ENCODE measurements at places on chromosomes 5 and 9.

DNA sequence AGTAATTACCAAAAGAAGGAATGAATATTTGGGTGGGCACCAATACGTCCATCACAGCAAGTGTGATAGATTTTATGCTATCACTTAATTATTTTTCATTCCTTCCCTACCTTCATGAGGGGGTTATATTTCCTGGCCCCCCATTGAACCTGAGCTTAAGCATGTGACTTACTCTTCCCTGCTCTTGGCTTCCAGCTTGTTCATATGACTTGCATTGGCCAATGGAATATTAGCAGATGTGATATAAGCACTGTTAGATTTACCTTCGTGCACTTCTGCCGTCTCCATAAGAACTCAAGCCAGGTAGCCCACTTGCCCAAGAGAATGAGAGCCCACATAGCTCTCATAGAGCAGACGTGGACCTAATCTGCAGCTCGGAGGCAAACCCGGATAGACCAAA lies 99.1 kb upstream of the SMARCA2 start:
- DNase-seq: no peak

DNA sequence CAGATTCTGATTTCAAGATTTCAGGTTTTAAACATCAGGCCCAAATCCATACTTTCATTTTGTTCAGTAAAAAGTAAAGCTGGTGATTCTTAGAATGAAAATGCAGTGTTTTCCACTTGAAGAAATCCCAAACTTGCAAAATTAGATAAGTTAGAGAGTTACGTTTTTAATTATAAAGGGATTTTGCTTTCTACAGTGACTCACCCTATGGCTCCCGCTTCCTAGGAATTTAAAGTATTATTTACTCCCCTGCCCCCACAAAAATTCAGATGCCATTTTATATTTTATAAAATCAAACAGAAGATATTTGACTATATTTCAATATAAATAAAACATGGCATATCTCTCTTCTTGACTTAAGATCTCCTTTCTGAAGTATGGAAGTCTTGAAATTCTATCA lies 402.9 kb downstream of the ZSWIM6 start:
- no peak for DNase-seq

DNA sequence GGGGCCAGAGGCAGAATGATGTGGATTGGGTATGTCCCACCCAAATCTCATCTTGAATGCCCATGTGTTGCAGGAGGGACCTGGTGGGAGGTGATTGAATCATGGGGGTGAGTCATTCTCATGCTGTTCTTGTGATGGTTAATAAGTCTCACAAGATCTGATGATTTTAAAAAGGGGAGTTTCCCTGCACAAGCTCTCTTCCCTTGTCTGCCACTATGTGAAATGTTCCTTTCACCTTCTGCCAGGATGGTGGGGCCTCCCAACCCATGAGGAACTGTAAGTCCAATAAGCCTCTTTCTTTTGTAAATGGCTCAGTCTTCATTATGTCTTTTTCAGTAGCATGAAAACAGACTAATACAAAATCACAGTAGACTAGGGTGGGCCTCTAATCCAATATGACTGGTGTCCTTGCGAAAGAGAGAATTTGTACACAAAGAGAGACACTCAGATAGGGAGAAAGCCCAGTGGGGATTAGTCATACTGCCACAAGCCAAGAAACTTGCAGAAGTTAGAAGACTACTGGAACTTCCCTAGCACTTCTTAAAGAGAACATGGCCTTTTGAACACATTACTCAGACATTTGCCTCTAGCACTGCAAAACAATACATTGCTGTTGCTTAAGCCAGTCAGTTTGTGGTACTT lies 68.4 kb downstream of the ANXA1 start:
- peak; percentile 50 for DNase-seq

DNA sequence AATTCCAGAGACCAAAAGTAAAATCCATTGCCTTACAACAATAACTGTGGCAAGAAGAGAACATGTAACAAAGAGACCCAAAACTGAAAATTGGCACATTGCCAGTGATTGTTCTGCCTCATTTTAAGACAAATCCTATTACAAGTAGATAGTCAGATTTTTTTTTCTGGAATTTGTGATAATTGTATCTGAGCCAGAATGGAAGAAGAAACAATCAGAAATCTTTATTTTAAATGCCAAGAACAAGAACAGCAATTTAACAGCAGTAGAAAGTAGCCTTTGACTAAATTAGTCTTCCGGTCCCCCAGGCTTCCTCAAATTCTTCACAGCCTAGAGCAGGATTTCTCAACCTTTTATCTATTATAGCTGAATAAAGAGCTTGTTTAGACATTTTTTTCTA lies 106.7 kb upstream of the PTPN3 start:
- no peak for DNase-seq

DNA sequence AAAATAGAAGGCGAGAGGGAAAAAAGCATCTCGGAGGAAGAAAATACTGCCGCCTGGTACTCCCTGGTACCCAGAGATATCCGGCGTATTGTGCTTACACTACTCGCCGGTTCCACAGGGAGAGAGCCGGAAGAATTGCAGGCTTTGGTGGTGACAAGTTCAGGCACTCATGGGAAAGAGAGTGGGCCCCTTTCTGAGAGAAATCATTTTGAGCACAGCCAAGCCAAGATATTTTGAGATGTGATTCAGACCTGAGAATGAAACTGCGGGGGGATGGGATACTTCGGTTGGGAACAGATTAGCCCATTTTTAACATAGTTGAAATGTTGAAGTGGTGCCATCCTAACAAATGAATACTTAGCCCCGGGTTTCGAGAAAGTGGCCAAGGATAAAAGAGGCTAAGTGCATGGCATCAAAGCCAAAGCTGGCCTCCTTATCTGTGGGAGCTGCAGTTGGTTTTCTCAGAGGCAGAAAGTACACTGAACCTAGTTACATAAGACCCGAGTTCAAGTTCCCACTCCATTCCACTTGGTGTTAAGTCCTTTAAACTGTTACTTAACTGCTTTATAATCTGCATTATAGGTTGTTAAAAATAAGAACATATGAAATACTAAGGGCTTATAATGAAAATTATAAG lies 62.7 kb downstream of the SLC1A3 start:
- DNase-seq: no peak

DNA sequence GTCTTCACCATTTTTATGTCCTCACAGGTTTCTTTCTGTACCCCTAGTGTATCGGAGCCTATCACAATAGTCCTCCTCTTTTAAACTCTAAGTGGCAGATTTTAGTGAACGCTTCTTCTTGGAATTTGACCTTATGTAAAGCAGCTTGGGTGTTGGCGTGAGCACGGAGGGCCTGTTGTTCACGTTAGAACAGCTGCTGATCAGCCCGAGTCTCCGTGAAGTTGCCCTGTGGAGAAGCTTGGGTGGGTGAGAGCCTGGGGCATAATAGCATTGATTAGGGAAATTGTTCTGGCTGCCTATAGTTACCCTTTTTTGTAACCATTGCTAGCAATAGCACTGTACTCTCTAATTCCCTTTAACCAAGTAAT lies 167.0 kb upstream of the OTULINL start:
- no peak for DNase-seq

- no peak for DNase-seq
Measured at GRCh38 chr5:6236858-6237481, 141.4 kb downstream of the MED10 start.

GRCh38 chr5:124220418-124220817 lies 526.0 kb downstream of the ZNF608 start:
- no peak for DNase-seq

GRCh38 chr5:180090098-180090768 lies 18.7 kb upstream of the RNF130 start:
- DNase-seq: peak; percentile 79

DNA sequence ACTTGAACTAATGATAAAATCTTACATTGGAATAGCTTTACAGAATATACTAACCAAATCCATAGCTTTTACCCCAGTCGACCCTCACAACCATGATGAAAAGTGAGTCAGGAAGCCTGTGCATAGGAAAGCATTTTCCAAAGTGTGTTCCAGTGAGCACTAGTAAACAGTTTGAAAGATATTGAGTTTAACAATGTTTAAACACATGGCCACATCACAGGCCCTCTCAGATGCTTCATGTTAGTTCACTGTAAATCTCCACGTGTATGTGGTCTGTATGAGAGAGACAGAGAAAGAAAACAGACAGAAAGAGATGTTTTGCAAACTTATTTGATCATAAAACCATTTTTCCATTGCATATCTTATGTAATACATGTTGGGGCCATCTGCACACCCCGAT lies 27.0 kb downstream of the PRUNE2 start:
- no peak for DNase-seq

- no peak for DNase-seq
Measured at GRCh38 chr5:132669455-132669820, 4.4 kb upstream of the IL4 start.

DNA sequence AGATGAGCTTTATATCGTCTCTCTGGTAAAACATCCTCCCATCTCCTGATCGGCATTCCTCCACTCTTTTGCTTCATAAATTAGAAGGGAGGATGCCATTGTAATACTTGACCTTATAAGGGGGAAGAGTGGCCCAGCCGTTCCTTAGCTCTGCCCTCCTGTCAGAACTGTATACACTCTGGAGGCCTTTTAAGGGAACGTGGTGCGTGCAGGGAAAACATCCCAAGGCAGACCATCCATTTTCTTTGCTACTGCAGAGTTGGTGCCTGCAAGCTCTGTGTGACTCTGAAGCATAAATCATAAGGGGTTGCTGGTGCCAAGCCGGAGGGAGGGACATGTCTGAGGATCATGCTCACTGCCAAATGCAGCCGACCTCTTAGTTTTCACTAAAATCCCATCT lies 90.4 kb downstream of the PGM5 start:
- DNase-seq: peak; percentile 3

DNA sequence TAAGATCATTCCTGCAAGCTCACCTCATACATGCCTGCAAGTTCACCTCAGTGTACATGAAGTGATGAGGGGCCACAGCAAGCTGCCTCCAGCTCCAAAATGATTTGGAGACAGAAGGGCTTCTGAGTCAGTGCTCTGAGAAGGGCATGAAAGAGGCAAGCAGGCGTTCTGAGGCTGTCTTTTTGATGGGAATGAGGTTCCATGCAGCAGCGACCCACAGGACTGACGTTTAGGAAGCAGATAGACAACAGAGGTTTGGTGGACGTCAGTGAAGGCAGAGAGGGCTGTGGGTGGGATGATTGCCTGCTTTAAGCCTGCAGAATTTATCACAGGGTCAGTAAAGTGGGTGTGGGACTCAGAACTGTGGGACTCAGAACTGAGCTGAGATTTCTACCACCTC lies 8.9 kb upstream of the SMIM32 start:
- DNase-seq: no peak

GRCh38 chr5:169923988-169924387 lies 56.3 kb downstream of the INSYN2B start:
- no peak for DNase-seq

GRCh38 chr5:2797160-2797559 lies 45.7 kb upstream of the IRX2 start:
- no peak for DNase-seq

DNA sequence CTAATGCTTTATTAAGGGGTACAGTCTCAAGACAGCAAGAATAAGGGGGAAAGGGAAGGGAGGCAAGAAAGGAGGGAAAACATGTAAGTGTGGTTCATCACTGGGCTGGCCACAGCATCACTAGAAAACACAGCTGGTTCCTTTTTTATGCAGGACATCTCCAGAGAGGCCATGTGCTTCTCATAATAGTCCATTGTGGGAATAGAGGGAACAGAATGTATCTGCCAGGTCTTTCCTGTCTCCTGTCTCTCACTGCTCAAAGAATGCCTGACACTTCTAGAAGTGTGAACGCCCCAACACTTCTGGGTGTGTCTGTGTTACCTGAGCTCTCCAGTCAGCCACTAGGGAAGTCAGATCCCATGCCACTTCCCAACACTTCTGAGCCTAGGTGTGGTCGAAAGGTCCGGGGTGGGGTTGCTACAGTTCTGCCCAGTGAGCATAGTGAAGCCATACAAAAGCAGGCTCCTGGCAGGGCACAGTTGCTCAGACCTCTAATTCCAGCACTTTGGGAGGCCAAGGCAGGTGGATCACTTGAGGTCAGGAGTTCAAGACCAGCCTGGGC lies 255.6 kb upstream of the SLC30A5 start:
- no peak for DNase-seq

- no peak for DNase-seq
Measured at GRCh38 chr9:406886-407654, 192.4 kb downstream of the DOCK8 start.

DNA sequence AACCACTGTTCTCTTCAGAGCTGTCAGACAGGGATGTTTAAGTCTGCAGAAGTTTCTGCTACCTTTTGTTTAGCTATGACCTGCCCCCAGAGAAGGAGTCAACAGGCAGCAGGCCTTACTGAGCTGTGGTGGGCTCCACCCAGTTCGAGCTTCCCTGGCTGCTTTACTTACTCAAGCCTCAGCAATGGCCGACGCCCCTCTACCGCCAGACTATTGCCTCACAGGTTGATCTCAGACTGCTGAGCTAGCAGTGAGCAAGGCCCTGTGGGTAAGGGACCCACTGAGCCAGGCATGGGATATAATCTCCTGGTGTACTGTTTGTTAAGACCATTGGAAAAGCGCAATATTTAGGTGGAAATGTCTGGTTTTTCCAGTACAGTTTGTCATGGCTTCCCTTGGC lies 229.6 kb downstream of the TMEM167A start:
- no peak for DNase-seq

DNA sequence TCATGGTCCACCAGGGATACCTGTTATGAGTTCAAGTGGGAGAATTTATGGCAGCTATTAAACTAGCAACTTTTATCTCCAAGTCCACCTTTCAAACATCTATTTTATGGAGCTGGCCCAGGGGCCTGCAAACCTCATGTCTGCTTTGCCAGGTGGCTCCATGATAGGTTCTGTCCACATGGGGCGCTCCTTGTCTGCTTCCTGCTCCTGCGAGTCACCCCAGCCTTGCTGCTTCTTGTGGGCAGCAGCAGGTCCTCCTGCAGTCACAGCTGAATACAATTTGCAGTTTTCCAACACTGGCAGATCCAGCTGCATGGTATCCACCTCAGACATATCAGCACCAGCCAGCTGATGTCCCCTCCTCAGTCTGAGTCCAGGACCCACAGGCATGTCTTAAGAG lies 39.6 kb upstream of the FRRS1L start:
- no peak for DNase-seq

DNA sequence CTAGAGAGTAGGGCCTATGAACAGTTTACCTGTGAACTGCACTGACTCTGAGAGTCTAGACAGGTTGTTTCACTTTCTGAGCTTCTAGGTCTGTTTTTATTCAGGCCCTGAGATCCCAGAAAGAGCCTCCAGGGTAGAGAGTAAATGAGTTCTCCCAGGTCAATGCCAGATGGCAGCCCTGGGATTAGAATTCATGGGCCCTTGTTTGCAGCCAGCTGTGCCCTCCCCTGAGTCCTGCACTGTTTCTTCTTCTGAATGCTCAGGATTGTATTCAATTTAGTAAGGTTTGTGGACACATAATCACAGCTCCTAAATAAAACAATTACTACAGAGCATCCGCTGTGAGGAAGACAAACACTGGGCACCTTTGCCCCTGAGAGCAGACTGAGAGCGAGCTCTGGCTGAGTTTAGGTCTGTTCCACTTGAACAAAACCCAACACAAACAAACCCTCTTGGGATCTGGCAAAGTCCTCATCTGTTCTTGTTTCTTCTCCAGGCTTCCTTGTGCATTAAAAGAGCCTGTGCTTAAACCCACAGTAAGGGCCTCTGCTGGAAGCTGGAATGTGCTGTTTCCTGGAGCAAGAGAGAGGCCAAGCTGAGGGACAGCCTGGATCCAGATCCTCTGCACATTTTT lies 29.9 kb downstream of the FAM219A start:
- no peak for DNase-seq

GRCh38 chr5:176743136-176743861 lies 67.1 kb upstream of the UNC5A start:
- no peak for DNase-seq

Data from MG63 (cell line).